ENCODE measurements at places on chromosomes 11 and 22.

- DNase-seq: no peak
Measured at GRCh38 chr11:7436657-7437056, 48.6 kb upstream of the OLFML1 start.

DNA sequence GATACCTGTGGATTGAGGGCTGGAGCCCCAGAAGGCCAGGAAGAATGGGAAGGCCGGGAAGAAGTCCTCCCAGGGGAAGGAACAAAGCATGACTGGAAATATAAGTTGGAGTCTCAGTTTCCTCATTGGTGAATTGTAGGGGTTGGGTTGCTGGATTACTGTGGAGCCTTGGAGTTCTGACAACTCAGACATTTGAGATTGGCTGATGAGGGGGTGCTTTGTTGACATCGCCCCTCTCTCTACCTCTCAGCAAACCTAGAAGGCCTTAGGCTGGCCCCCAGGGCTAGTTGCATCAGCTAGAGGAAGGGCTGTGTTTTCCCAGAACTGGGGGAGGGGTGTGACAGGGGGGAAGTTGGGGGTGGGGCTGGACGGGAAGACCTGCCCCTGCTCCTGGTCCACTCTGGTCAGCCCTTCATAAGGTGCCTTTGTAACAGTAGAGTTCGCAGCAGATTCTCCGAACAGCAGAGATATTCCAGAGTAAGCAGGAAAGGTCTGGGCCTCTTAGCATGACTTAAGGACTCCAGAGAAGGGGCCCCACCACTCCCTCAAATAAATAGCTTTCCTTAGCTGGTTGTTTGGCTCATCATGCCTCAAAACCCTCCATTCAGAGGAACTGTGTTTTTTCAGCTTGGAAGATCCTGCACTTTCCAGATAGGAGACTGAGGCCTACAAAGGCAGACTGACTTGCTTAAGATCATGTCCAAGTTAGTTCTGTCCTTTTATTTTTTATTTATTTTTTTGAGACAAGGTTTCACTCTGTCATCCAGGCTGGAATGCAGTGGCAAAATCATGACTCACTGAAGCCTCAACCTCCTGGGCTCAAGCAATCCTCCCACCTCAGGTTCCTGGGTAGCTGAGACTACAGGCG is 12.5 kb upstream of the THRSP start:
- DNase-seq: no peak

GRCh38 chr22:49303781-49304461 is 523.8 kb downstream of the BRD1 start:
- no peak for DNase-seq

DNA sequence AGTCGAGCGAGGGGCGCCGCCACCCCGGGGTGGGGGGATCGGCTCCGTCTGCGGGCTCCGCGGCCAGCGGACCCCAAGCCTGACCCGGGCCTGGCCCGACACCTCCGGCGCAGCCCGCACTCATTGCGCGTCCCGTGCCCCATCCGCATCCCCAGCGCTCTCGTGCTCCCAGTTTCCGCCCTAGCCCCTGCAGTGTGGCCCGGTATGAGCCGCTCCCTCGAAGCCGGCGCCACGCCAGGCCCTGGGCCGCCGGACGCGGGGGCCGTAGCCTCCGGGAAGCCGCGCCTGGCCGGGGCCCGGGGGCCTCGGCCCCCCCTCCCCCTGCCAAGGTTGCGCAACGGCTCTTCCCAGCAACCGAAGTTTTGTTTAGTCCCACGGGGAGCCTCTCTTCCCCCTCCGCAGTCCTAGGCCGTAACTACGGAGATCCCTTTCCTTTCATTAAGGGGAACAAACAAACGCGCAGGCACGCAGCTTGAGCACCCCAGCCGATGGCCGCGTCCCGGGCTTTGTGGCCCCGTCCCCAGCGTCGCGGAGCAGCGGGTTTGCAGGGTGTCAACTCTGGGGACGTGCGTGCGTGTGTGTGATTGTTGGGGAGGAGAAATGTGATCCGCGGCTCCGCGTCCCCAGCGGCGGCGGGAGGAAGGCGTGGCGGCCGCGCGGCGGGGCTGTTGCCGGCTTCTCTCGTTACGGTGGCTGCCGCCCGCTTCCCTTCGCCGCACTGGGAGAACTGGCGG is 883 bp downstream of the HIPK3 start:
- DNase-seq: peak; percentile 63

GRCh38 chr11:578276-579035 is 2.2 kb downstream of the PHRF1 start:
- no peak for DNase-seq

DNA sequence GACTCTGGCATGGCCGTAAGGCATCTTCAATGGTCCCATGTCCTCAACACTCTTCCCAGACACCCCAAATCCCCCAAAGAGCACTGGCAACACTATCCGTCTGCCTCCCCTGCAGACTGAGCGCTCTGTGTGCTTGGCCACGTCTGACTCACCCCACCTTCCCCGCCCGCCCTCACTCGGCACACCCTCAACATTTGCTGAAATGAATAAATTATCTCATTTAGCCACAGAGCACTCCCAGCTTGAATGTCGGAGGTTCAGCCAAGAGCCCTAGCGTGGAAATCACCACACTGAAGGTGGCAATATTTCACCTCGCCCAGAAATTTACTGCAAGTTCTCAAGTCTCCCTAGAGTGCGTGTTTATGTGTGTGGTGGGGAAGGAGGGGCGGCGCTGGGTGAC is 46.6 kb upstream of the TCF20 start:
- peak; percentile 53 for DNase-seq

- DNase-seq: no peak
Measured at GRCh38 chr11:131744847-131745246, 374.4 kb downstream of the NTM start.

- DNase-seq: no peak
Measured at GRCh38 chr22:35837101-35837727, 119.5 kb downstream of the APOL5 start.

DNA sequence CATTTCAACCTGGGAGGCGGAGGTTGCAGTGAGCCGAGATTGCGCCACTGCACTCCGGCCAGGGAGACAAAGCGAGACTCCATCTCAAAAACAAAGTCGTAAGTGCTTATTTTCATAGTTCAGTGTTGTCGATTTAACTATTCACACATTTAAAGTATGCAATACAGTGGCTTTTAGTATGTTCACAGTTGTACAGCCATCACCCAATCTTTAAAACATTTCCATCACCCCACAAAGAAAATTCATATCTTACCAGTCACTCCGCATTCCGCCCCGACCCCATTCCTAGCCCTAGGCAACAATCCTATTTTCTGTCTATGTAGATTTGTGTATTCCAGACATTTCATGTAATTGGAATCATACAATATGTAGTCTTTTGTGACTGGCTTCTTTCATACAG is 11.9 kb downstream of the IPO7 start:
- DNase-seq: no peak

DNA sequence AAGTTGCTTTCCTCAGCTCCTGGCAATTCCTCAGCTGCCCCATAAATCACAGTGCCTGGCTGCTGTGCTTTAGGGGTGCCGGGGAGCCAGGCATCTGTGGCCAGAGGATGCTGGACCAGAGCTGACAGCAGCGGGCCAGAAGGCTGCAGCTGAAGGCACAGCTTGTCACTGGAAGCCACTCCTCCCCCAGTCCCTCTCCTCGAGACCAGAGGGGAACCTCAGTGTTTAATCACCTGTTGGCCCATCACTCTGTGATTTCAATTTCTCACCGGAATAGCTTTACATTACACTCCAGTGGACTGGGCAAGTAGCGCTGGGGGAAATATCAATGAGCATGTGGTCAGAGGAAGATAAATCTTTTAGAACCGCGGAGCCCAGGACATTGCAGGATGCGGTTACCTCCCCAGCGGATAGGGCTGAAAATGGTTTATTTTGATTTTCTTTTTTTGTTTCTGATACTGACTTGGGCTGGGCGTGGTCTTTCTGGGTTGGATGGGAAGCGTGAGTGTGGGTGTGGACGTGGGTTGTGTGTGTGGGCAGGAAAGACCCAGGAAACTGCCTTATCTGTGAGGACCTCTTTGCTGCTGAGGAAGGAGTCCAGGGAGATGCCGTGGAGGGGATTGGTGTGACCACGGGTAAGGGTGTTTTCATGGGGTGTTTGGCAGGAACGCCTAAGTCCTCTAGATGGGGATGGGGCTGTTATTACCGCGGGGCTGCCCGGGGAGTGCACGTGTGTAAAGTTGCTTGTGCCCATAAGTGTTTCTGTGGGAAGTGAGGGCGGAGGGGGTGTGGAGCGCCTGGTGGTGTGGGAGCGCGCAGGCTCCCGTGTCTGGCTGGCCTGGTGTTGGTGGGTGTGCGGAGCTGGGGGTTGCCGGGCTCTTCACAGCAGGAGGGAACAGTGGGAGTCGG is 4.0 kb downstream of the DAGLA start:
- DNase-seq: no peak

DNA sequence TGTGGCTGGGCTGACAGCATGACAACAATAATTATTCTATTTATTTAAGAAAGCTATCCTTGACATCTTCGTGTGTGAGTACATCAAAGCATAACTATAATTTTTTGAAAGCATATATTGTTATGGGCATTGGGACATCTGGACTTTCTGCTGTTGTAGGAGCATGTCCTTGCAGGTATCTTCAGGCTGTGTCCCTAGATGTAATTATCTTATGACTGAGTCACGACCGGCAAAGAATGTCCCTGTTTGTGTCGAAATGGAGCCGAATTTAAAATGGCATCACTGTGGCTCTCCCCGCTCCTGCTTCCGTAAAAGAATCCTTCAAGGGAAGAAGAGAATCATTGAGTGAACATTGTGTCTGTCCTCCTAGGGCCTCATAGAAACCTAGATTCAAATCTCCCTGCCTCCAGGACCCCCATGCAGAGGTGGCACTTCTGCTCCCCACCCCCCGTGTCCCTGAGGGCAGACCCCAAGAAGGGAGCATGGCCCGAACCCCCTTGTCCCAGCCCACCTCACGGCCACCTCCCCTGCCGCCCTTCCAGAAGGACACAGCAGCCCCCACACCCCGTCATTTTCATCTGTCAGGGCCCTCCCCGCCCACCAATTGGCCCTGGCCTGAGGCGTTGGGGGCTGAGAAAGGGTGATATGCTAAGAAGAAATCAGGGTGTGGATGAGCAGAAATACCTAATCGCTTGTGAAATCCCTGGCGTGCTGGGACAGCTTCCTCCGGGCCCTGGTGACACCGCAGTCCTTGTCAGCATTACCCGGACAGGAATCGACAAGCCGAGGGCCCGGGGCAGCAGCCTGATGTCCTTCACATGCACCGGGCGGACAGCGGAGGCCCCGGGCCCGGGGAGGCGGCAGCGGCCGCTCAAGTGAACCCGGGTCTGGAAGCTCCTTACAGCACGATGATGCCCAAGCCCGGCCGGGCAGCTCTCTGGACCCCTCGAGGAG is 48.6 kb upstream of the SLC22A12 start:
- no peak for DNase-seq

DNA sequence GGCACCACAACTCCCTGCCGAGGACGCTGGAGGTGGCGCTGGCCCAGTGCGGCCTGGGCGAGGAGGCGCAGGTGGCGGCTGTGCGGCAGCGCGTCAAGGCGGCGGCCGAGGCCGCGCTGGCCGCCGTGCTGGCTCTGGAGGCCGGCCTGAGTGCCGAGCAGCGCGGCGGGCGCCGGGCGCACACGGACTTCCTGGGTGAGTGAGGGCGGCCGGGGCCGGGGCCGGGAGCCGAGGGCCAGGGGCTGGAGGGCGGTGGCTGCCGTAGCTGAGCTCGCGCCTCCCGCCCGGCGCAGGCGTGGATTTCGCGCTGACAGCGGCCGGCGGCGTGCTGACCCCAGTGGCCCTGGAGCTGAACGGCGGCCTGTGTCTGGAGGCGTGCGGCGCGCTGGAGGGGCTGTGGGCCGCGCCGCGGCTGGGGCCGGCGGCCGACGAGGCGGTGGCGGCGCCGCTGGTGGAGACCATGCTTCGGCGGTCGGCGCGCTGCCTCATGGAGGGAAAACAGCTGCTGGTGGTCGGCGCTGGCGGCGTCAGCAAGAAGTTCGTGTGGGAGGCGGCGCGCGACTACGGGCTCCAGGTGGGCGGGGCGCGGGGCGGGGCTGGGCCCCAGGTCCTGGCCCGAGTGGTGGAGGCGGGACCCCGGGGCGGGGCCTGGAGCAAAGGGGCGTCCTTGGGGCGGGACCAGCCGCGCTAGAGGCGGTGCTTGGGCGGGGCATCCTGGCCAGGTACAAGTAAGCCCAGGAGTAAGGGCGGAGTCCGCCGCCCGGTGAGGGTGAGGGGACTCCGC is 5.4 kb downstream of the CARNS1 start:
- peak; percentile 99 for DNase-seq

- DNase-seq: no peak
Measured at GRCh38 chr11:123139206-123139605, 55.8 kb downstream of the CLMP start.

GRCh38 chr11:10969387-10969786 is 111.5 kb upstream of the ZBED5 start:
- DNase-seq: no peak

- no peak for DNase-seq
Measured at GRCh38 chr11:83047515-83048225, 24.0 kb downstream of the RAB30 start.

All from T-helper 9 cell (primary cell).